ENCODE measurements at places on chromosomes 2 and 18.
A peak's percentile ranks its signal among the peaks of the same experiment; 100 is the strongest.

GRCh38 chr2:64766841-64767669 lies 113.3 kb upstream of the SERTAD2 start:
- no peak for DNase-seq

DNA sequence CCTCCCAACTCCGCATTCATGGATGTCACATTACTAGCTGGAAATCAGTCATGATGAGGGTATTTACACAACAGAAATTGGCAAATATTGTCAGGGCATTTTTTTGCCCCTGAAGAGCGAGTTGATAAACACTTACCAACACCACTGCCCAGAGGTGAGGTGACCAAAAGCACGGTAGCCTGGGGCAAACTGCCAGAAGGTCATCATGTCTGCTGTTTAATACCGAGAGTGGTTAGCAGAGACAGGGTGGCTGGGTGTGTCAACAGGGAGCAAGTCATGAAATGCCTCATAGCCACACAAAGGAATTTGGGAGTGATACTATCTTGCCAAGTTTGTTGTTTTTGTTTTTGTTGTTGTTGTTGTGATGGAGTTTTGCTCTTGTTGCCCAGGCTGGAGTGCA lies 37.0 kb upstream of the EPC2 start:
- DNase-seq = no peak

- DNase-seq = peak; percentile 61
These were observed 114.1 kb upstream of the NDUFV2 start for GRCh38 chr18:8988260-8988871.

DNA sequence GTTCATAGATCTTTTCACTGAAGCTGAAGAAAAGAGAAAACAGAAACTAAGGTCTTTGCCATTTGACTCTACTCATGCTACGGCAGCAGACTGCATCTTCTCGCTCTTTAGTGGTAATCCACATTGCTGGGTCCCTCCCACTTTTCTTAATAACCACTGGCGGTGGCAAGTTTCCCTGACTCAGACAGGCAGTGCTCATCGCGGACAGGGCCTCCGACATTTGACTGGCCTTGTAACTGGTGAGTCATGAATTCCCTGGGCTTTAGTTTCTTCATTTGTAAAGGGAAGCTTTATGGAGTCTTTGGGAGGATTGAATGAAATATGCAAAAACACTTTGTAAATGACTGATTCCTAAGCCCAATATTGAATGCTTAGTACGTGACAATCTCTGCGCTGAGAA lies 238.2 kb upstream of the RBBP8 start:
- peak; percentile 33 for DNase-seq

GRCh38 chr18:61189376-61189775 lies 143.9 kb upstream of the CDH20 start:
- no peak for DNase-seq

- DNase-seq = no peak
These were observed 75.6 kb upstream of the CERS6 start for GRCh38 chr2:168380500-168380899.

DNA sequence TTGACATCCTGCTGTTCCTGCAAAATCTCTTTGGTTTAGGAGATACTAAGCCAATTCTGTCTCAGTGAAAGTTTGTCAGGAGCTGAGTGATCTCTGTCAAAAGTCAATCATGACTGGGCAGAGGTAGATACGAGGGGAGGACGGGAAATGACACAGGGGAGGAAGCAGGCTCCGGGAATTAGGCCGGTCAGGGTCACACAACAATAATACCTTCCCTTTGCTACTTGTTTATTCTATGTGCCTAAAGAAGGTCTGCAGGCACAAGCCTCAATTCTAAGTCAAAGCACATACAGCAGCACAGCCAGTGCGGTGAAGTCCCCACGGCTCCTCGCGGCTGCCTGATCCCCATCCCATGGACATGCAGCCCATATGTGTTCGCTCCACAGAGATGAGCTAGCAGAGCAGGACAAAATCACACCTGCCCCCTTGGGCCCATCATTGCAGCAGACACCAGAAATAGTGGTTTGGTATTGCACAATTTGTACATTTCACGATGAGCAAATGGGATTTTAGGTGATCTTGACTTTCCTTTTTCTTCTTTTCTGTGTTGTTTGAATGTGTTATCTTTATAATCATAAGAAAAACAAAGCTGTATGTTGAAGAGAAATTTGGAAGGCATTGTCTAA lies 141.4 kb downstream of the VAPA start:
- no peak for DNase-seq

DNA sequence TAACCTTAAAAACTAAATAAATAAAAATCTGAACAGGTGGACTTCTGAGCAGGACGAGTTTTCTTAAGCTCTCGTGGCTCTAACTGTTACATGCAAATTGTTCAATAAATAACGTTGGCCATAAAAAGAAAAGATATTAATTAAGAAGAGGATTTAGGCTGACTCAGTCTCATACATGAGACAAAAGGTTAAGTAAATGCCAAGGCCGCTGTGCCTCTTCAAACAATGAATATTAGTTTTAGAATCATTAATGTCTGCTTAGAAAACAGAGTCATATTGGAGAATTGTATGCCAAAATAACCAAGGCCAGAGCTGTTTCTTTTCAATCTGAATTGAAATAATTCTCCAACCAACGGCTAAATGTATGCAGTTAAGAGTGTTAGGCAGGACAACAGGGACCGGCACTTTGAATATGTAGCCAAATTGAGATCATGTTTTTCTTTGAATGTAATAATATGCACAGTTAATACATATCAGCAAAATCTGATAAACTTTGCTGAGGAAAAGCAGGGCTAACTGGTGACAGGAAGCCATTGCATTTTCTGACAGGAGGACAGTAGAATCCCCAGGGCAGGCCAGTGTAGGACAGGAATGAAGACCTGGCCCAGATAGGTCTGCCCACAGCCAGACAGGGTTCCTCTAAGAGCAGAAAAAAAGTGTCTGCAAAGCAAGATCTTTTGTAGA lies 1041.4 kb upstream of the FANCL start:
- DNase-seq = no peak

DNA sequence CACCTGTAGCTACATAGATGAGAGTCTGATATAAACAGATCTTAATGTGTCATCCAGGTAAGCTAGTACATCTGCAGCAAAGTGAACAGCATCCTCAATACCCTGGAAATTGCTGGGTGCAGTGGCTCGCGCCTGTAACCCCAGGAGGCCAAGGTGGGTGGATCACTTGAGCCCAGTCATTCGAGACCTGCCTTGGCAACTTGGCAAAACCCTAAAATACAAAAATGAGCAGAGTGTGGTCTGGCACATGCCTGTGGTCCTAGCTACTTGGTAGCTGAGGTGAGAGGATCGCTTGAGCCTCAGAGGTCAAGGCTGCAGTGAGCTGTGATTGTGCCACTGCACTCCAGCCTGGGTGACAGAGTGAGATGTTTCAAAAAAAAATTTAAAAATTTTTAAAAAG lies 233.9 kb upstream of the SP5 start:
- no peak for DNase-seq

DNA sequence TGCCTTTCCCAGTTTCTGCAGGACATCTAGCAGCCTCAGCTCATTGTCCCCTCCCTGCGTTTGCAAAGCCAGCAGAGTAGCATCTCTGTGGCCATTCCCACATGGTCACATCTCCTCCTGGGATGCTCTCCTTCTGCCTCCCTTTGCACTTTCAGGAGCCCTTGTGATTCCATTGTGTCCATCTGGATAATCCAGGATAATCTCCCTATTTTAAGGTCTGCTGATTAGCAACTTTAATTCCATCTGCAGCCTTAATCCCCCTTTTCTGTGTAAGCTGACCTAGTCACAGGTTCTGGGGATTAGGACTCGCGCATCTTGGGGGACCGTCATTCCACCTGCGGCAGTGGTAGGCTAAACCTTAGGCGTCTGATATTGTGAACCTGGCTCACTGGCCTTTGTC lies 70.7 kb downstream of the NEDD4L start:
- no peak for DNase-seq

GRCh38 chr2:222738312-222738711 lies 66.9 kb downstream of the MOGAT1 start:
- no peak for DNase-seq

- no peak for DNase-seq
These were observed 30.8 kb downstream of the TBC1D8 start for GRCh38 chr2:101120124-101120996.

- DNase-seq = no peak
These were observed 66.4 kb downstream of the COL4A4 start for GRCh38 chr2:227097495-227098161.

DNA sequence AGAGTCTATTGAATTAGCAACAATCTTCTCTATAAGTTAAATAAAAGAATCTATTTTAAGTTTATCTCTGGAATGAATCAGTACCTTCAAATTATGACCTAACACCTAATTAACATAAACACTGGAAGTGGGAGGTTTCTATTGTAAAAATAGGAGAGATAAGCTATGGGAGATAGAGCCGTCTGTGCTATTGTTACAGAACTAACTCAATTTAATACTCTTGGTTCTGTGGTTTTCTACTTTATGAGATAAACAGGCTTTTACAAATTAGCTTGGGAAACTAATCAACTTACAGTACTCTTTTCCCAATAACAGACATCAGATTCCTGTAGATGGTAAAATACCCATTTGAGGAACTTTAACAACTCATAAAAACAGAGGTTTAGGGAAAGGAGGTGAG lies 25.6 kb upstream of the STAT1 start:
- no peak for DNase-seq

DNA sequence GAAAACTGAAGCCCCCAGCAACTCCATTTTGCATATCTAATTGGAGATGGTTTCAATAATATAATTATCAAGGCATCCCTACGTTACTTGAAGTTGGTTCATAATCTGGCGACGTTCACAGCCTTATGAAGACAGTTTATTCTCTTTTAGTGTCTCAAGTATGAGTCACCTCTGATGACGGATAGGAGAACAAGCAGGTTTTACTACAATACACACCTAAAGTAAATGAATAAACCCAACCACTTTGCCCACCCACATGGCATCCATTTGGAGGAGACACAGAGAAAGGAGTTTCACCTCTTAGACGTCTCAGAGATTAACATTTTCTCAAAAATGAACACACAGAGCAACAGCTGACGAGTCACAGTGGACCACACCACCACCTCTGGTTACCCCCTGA lies 40.8 kb downstream of the BCL11A start:
- no peak for DNase-seq

DNA sequence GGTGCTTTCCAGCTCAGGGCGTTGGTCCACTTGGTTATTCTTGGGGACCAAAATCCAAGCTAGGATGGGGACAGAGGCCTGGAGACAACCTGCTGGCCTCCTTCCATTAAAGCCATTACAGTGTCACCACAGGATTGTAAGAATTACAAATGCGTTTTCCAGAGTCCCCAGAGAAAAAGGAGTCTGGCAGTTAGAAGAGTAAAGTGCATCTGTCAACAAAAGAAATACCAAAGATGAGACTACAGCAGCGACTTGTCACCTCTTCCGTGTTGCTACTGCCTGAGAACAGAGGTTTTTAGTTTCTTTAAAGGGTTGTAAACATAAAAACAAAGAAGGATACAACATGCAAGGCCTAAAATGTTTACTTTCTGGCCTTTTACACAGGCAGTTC lies 235.7 kb downstream of the AGAP1 start:
- no peak for DNase-seq

DNA sequence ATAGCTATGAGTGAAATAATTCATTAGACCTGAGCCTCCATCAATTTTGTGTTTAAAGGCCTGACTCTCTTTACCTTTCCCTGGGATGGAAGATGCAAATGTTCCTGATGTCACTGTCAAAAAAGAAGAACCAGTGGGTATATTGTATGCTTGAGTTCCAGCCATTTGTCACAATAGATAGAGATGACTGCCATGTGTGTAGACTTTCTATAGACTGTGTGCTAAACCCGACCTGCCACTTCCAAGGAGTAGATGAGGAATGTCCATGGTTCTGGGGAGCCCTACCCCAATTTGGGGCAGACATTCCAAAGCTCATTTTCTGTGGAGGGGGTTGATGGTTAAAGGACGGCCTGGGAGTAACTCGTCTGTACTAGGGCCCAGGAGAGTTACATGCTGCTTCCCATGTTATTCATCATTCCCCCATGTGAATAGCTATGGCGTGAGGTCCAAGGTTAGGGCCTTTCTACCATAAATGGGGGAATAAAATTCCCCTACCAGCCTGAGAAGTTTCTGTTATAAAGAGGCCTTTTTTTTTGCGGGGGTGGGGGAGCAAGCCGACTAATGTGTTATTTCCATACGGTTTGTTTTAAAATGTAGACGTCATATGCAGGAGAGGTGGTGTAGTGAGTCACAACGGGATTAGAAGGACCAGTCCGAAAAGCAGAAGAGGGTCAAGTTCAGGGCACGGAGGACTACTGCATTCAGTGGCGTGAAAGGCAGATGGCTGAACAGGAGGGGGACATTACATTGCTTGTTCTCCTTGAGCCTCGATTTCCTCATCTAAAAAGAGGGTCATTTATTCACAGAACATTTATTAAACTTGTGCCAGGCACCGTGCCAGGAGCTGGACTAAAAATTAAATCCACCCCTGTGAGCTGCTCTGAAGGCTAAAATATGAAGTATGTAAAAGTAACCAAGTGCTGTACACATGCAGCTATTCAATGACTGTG lies 24.0 kb downstream of the IL1B start:
- DNase-seq = no peak

DNA sequence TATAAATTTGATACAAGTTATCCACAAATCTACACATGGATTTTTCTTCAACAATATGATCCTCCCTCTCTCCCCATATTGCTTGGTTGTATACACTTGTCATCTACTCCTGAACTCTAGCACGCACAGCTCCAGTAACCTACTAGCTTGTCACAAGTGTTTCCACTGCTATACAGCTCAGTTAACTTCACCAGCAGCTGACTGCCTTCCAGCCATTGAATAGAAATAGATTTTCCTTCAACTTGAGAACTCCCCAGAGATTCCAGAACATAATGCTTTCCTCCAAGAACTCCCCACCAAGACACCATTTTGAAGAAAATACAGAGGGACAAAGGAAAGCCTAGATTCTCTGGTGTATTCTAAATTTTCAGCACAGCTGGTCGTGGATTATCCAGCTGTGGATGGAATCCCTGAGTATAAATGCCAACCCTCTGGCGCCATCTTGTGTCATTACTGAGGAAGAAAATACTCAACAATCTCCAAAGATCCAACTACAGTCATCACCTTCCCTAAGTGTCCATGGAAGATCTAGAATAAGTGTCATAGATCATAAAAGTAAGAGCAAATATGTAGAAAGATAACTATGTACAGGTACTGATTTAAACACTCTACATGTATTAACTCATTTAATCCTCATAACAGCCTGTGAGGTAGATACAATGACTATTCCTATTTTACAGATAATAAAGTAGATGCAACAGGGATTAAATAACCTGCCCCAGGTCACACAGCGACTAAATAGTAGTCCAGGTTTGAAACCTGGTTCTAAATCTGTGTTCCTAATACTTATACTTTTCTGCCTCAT lies 156.7 kb downstream of the ARHGAP28 start:
- DNase-seq = peak; percentile 48

- DNase-seq = no peak
These were observed 115.4 kb downstream of the SCG2 start for GRCh38 chr2:223486751-223487150.
